PC-9 (cell line): ENCODE measurements at places on chromosomes 6 and 20. TPM values are rescaled to one million over a fixed set of nuclear protein-coding genes. Genes with fewer than 3 reads are reported as not detected.

DNA sequence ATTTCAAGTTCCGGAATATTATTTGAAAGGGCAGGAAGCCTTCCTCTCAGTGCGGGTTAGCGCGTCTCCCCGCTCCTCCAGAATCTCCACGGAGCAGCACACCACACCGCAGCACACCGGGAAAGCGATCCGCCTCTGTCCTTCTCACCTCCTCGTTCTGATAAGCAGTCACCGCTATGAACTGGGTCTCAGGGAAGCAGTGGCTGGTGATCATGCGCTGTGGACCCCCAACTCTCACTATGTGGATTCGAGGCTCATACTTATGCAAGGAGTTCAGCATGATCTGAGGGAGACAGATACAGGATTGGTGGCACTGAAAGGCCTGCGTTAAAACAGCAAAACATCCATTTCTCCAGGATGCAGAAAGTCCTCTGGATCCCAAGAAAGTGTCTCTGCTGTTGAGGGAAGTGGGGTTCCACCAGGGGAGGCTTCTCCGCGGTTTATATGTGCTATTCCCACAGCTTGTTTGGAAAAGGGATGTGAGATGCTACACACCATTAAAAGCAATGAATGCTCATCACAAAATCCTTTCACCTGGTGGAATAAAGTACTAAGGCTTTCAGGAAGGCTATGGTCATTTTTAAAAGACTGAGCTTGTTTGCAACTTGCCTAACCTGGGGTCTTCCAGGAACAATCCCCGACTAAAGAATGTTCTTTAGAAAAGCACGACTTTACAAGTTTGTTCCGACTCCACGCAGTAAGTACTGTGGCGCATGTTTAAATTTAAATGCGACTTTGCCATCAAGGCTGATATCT lies 1.9 kb downstream of the TBXT start:
- no peaks in the 10 kb centered on the region for H3K4me1 ChIP-seq
- no peak overlapping the region for H3K4me3 ChIP-seq
- no peaks in the 10 kb centered on the region for H3K36me3 ChIP-seq

- H3K27me3 ChIP-seq = no peaks in the 10 kb centered on the region
- DNase-seq = no peak
- no peak overlapping the region for H3K27ac ChIP-seq
- H3K36me3 ChIP-seq = no peaks in the 10 kb centered on the region
- no peak overlapping the region for H3K4me3 ChIP-seq
Observed at GRCh38 chr6:47733879-47734558, 35.6 kb downstream of the ADGRF4 start.

GRCh38 chr20:9424551-9424950 lies 89.8 kb upstream of the LAMP5 start:
- H3K27ac ChIP-seq = no peak overlapping the region
- DNase-seq = no peak
- no peaks in the 10 kb centered on the region for H3K4me1 ChIP-seq
- no peaks in the 10 kb centered on the region for H3K27me3 ChIP-seq
- no peaks in the 10 kb centered on the region for H3K36me3 ChIP-seq
- H3K4me3 ChIP-seq = no peak overlapping the region

PKIG gene
- 41.9 and 50.1 TPM in 2 replicates for total RNA-seq

DNA sequence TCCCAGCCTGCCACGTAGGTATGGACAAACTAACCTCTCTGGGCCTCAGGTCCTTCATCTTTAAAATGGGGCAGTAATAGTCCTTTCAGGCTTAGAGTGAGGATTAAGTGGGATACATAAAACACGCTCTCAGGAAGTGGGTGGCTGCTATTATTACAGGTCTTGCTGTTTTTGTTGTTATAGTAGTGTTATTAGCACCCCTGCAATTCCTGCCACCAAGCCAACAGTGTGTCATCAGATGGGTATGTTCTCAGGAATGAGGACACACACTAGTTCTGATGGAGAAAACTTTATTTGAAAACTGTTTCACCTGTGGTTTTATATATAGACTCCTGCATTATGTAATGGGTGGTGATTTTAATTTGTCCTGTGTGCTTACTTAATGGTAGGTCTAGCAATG lies 131.7 kb downstream of the LRRC1 start:
- peak overlapping the region; percentile 87 for H3K27ac ChIP-seq
- H3K4me1 ChIP-seq = peaks cover 70% of the 10 kb centered on the region
- H3K36me3 ChIP-seq = no peaks in the 10 kb centered on the region
- H3K4me3 ChIP-seq = peak overlapping the region; percentile 39; the same call in 1 of the 2 replicates

CD93 gene
- 0.07 TPM in 1 of 2 replicates, not detected in the other for total RNA-seq

TRIM31 gene
- total RNA-seq = not detected in 2 replicates

- H3K27ac ChIP-seq = peak overlapping the region; percentile 72
- no peaks in the 10 kb centered on the region for H3K27me3 ChIP-seq
- H3K4me1 ChIP-seq = peaks cover 26% of the 10 kb centered on the region
- H3K36me3 ChIP-seq = no peaks in the 10 kb centered on the region; the same call in 1 of the 2 replicates
- DNase-seq = peak; percentile 66
Observed at GRCh38 chr6:23350752-23351453, 775.1 kb upstream of the NRSN1 start.

DNA sequence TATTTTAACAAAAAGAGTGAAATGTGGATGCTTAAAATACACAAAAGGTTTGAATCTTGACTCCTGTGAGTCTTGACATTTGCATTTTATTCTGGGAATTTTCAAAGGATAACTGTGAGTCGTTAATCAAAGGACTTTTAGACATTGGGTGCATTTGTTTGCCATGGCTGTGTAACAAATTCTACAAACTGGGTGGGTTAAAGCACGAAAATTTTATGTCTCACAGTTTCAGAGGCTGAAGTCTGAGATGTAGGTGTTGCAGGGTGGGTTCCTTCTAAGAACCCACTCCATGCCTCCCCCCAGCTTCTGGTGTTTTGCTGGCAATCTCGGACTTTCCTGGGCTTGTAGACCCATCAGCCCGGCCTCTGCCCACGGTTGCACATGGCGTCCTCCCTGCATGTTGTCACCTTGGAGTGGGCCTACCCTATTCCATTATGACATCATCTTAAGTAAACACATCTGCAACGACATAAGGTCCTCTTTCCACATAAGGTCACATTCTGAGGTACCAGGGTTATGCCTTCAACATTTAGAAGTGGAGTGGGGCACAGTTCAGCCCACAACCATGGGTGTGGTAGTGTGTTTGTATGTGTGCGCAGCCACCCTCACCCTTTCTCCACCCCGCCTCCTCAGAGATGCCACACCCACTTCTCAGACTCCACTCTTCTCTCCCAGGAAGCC lies 113.1 kb downstream of the FOXA2 start:
- no peak overlapping the region for H3K27ac ChIP-seq
- peaks cover 21% of the 10 kb centered on the region for H3K4me1 ChIP-seq
- no peak overlapping the region for H3K4me3 ChIP-seq
- H3K36me3 ChIP-seq = no peaks in the 10 kb centered on the region

RSPO4 gene
- total RNA-seq = not detected in 2 replicates

- no peak overlapping the region for H3K27ac ChIP-seq
- H3K27me3 ChIP-seq = no peaks in the 10 kb centered on the region
- peak; percentile 12 for DNase-seq
- no peaks in the 10 kb centered on the region for H3K36me3 ChIP-seq
Observed at GRCh38 chr6:142088858-142089216, 43.9 kb upstream of the GJE1 start.

SCUBE3 gene
- total RNA-seq = 0.10 and 0.17 TPM in 2 replicates

DNA sequence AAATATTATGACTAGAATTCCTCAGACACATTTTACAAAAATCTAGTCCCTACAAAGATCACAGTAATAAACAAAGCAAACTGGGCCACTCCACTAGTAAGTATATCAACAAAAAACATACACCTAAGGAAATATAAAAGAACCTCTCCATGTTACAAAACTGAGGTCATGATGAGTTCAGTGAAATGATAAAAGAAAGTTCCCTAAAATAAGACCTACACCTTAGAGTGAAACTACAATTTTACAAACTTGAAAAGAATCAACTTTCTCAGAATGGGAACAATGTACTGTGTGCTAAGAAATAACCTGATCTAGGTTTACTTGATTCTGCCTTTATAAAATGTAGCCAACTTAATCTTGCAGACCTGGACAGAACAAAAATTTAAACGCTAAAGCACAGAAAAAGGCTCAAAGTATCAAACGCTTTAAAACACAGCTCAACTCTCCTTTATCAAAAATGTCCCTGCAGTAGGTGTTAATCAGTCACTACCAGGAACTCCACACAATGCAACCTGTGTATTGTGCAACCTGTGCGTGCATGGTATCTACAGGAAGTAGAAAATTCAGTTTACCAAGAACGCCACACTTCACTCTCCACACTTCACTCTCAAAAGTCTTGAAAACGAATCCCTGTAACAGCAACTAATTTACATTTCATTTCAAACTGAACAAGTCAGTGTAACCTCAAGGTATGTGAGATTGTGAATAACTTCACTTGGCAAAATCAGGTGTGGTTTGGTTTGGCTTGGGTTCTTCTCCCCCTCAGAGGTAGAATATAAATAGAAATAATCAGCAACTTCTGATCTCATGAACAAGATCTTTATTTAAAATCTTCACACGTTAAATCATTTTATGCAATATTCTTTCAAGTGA lies 1.8 kb downstream of the RALGAPA2 start:
- H3K4me1 ChIP-seq = peaks cover 26% of the 10 kb centered on the region
- H3K4me3 ChIP-seq = peak overlapping the region; percentile 92; the same call in 1 of the 2 replicates
- peak overlapping the region; percentile 40 for H3K27ac ChIP-seq
- no peaks in the 10 kb centered on the region for H3K27me3 ChIP-seq
- peak; percentile 29 for DNase-seq

- H3K4me3 ChIP-seq = no peak overlapping the region
- DNase-seq = no peak
- no peaks in the 10 kb centered on the region for H3K36me3 ChIP-seq
Observed at GRCh38 chr6:110298411-110298810, 59.7 kb downstream of the METTL24 start.

GRCh38 chr6:14721103-14721758 lies 524.6 kb upstream of the JARID2 start:
- peaks cover 20% of the 10 kb centered on the region for H3K4me1 ChIP-seq
- no peak overlapping the region for H3K4me3 ChIP-seq
- peak; percentile 91 for DNase-seq
- H3K27ac ChIP-seq = peak overlapping the region; percentile 61

GRCh38 chr6:21804941-21805610 lies 211.5 kb downstream of the SOX4 start:
- no peak overlapping the region for H3K4me3 ChIP-seq
- peaks cover 26% of the 10 kb centered on the region for H3K4me1 ChIP-seq
- no peaks in the 10 kb centered on the region for H3K27me3 ChIP-seq
- DNase-seq = no peak
- H3K27ac ChIP-seq = no peak overlapping the region

DNA sequence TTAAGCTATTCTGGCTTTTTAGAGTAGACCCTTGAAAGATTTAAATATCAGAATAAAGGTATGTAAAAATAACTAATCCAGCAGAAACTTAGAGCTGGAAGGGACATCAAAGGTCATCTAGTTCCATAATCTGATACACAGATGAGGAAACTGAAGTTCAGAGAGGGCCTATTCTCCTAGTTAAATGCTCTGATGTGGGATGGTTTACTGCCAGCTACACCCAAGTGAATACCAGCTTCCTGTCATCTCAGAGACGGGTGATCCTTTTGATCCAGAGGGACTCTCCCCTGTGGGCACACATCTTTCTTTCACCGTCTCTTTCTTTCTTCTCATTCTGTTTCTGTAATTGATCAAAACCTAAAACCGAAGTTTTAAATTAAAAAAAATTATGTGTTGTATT lies 94.1 kb downstream of the MAN1A1 start:
- no peaks in the 10 kb centered on the region for H3K36me3 ChIP-seq
- no peak for DNase-seq
- H3K4me3 ChIP-seq = no peak overlapping the region
- H3K4me1 ChIP-seq = peaks cover 26% of the 10 kb centered on the region
- H3K27ac ChIP-seq = no peak overlapping the region

BACH2 gene
- total RNA-seq = 2.3 and 4.2 TPM in 2 replicates

DNA sequence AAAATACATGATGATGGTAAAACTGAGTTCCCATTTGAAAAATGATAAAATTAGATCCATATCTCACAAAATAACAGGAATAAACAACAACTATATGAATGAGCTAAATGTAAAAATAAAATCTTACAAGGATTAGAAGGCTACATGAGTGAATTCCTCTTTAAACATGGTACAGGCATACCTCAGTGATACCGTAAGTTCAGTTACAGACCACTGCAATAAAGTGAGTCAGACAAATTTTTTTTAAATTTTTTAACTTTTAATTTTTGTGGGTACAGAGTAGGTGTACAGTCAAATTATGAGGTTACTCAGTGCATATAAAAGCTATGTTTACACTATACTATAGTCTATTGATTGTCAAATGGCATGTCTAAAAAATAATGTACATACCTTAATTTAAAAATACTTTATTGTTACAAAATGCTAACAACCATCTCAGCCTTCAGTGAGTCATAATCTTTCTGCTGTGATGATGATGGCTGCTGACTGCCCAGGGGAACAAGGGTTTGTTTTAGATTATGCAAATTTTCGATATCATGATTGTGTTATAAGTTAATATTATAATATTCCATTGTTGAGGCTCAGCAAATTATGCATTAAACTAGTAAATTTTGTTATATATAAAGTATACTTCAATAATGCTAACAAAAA lies 222.8 kb upstream of the RUNX2 start:
- no peaks in the 10 kb centered on the region for H3K4me1 ChIP-seq
- DNase-seq = no peak
- H3K27ac ChIP-seq = no peak overlapping the region
- H3K27me3 ChIP-seq = no peaks in the 10 kb centered on the region
- H3K4me3 ChIP-seq = no peak overlapping the region

TBPL1 gene
- 11.0 and 21.7 TPM in 2 replicates for total RNA-seq
